ENCODE measurements at places on chromosomes 5 and 9.

GRCh38 chr5:154773326-154773725 lies 18.1 kb downstream of the LARP1 start:
- no peak for DNase-seq

- DNase-seq, result no peak
Measured at GRCh38 chr9:37707748-37708147, 45.9 kb upstream of the TRMT10B start.

GRCh38 chr5:17406423-17406838 lies 91.6 kb upstream of the TAF11L2 start:
- DNase-seq, result no peak

- no peak for DNase-seq
Measured at GRCh38 chr5:135076801-135077200, 42.8 kb upstream of the PITX1 start.

DNA sequence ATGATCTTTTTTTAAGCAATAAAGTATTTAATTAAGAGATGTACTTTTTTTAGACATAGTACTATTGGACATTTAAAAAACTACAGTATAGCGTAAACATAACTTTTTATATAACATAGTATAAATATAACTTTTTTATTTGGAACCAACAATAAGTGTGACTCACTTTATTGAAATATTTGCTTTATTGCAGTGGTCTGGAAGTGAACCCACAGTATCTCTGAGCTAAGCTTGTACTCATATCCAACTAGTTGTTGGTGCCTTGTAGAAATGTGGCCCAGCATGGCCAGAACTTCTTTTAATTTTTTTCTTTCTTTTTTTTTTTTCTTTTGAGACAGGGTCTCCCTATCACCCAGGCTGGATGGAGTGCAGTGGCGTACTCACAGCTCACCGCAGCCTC lies 61.5 kb upstream of the GALNT10 start:
- no peak for DNase-seq

- no peak for DNase-seq
Measured at GRCh38 chr5:145978708-145979107, 42.3 kb downstream of the SH3RF2 start.

- no peak for DNase-seq
Measured at GRCh38 chr9:31135567-31135966, 1248.9 kb upstream of the ACO1 start.

GRCh38 chr5:60458666-60459065 lies 241.3 kb downstream of the DEPDC1B start:
- DNase-seq, result no peak

GRCh38 chr5:40685193-40685592 lies 5.5 kb downstream of the PTGER4 start:
- no peak for DNase-seq
